ENCODE measurements at places on chromosomes 2 and 18.

DNA sequence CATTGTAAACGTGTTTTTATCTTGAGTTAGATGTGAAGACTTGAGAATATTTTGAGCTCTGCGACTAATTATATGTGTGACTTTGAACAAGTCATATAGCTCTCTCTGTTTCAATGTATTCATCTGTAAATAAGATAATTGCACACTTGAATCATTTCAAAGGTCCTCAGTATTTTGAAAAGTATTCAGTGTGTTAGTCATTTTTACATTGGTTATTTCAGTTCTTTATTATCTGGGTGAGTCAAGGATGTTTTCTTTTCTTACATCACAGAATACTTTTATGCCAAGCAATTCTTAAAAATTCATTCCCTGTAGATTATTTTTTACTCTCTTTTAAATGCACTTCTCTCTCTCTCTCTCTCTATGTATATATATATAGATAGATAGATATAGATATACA, 1098.0 kb upstream of the ZEB2 start:
- no peak for DNase-seq

DNA sequence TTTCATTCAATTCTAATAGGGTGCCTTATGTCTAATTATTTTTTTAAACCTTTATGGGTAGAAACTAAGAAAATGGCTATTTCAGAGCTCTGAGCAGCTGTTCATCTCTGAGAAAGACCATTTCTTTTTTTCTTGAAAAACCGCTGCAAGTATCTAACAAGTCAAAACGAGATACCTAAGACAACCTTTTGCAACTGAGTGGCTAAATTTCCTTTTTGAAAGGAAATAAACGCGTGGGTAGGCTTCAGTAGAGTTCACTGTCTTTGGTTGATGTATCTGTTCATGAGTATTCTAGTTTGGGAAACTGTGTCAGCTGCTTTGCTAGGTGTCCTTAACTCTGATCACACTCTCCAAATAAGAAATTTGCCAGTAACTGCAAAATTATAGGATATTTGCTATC, 104.3 kb upstream of the LINC00305 start:
- DNase-seq = no peak

- no peak for DNase-seq
Measured at GRCh38 chr18:75041586-75041985, 167.4 kb downstream of the PTGR3 start.

GRCh38 chr2:111095434-111095833, 25.3 kb upstream of the BCL2L11 start:
- DNase-seq = no peak

GRCh38 chr2:238801791-238802190, 46.1 kb upstream of the TWIST2 start:
- DNase-seq = no peak

GRCh38 chr2:232417489-232417888, 10.8 kb downstream of the ALPG start:
- no peak for DNase-seq

DNA sequence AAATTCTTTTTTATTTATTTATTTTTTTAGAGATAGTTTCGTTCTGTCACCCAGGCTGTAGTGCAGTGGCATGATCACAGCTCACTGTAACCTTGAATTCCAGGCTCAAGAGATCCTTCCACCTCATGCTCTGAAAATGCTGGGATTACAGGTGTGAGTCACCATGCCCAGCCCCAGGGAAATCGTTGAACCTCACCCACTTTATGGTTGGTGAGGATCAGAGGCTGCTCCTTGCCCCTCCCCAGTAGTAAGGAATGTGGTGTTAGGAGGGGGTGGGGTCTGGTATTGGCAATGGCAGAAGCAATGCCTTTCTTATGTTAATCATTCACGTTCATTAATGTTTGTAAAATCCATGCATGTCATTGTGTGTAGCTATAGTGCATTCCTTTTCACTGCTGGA, 161.9 kb downstream of the SUCLG1 start:
- DNase-seq = no peak

DNA sequence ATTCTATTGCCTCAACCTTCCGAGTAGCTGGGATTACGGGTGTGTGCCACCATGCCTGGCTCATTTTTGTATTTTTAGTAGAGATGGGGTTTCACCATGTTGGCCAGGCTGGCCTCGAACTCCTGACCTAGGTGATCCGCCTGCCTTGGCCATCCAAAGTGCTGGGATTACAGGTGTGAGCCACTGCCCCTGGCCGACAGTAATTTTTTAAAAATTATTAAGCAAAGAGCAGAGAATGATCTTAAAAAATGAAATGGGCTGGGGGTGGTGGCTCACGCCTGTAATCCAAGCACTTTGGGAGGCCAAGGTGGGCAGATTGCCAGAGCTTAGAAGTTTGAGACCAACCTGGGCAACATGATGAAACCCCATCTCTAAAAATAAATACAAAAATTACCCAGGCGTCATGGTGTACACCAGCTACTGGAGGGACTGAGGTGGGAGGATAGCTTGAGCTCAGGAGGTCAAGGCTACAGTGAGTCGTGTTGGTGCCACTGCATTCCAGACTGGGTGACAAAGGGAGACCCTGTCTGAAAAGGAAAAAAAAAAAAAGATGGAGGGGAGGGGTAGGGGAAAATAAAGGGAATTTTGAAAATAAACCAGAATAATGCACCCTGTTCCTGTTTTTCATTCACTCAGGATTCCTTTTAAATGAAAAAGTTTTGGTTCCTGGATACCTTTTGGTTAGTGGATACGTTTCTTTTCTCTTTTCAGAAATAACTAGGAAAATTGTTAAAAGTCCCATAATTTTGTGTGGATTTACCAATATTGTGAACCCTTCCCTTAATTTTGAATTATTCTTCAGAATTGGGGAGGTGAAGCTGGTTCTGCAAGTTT, 33.9 kb downstream of the MAP4K4 start:
- DNase-seq = no peak

DNA sequence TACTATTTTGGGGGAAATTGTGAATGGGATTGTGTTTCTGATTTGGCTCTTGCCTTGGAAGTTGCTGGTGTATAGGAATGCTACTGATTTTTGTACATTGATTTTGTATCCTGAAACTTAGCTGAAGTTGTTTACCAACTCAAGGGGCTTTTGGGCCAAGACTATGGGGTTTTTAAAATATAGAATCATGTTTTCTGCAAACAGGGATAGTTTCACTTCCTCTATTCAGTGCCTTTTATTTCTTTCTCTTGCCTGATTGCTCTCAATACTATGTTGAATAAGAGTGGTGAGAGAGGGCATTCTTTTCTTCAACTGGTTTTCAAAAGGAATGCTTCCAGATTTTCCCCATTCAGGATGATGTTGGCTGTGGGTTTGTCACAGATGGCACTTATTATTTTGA, 1383.8 kb upstream of the ACVR2A start:
- no peak for DNase-seq

- no peak for DNase-seq
Measured at GRCh38 chr2:25270061-25270460, 71.7 kb downstream of the DNMT3A start.

DNA sequence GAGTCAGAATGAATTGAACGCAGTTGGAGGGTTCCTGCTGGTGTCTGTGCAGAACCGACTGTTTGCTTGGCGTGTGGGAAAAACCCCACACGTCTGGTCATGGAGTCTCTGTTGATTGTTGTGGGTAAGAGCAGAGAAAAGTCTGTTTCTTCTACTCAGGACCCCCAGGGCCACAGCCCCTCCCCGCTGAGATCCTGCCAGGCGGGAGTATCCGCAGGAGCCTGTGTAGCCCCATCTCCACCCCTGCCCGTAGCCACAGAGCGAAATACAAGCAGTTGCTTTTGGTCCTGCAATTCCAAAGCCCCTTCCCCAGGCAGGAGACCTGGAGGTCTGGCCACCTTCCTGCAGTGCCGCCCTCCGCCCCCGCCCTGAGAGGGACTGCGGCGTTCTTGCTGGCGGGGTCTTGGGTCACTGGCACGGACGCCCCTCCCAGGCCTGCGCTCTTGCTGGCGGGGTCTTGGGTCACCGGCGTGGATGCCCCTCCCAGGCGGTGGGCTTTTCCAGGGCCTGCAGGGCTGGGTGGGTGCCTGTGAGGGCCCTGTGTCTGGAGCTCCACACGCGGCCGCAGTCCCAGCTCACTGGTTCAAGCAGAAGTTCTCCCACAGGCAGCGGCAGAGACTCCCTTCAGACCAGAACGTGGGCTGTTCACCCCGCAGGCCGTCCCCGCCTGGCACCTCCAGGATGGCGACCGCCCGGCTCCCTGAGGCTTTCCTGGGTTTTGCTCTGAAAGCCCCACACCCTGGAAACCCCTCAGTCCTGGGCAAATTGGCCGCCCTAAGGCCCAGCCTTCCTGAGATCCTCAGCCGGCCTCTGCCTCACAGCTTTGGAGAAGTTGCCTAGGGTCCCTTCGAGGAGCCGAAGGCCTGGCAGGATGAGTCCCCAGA, 76.0 kb upstream of the CTDP1 start:
- no peak for DNase-seq

- DNase-seq = no peak
Measured at GRCh38 chr18:50793641-50794565, 25.9 kb downstream of the MRO start.

DNA sequence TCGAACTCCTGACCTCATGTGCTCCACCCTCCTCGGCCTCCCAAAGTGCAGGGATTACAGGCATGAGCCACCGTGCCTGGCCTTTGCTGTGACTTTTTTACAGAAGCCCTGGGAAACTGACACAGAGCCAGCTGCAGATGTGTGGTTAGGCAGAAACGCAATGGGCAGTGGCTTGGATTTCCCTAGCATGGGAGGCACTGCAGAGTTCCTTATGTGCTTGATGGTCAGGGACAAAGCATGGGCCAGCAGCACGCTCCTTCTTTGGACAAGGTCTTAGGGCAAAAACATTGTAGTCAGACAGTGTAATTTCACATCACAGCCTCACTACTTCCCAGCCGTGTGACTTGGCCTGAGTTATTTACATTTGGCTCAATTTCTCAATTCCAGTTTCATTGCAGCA, 153.9 kb downstream of the RNF144A start:
- no peak for DNase-seq

GRCh38 chr2:194003911-194004310, 1653.1 kb upstream of the SLC39A10 start:
- no peak for DNase-seq

DNA sequence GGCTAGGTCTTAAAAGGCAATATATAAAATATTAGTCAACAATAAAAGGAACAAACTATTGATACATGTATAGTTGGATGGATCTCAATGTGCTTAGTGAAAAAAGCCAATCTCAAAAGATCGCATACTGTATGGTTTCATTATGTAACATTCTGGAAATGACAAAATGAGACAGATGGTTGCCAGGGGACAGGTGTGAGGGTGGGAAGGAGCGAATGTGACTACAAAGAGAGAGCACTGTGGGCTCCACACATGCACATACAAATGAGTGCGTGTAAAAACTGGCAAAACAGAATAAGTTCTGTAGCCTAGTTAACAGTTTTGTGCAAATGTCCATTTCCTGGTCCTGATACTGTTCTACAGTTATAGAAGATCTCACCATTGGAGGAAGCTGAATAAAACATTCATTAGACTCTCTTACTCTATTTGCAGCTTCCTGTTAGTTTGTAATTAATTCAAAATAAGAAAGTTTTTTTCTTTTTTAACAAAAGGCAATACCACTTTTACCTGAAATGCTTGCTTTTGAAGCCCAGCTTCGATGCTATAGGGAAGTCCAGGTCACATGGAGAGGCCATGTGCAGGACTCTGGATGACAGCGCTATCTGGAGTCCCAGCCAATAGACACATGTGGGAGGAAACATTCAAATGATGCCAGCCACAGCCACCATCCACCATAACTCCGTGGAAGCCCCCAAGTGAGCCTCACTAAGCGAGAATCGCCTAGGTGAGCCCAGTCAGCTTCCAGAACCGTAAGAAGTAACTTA, 21.0 kb upstream of the C2orf80 start:
- DNase-seq = no peak

DNA sequence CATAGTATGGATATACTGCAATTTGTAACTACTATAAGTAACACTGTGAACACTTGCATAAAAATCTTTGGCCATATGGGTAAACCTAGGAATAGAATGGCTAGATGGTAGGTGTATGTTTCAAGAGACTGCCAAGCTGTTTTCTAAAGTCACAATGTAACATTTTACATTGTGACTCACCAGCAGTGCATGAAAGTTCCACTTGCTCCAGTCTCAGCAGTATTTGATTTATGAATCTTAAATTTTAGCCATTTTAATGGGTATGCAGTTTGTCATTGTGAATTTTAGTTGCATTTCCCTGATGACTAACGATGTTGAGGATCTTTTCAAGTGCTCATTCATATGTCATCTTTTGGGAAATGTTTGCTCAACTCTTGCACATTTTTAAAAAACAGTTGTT, 86.1 kb downstream of the FARSB start:
- DNase-seq = no peak

DNA sequence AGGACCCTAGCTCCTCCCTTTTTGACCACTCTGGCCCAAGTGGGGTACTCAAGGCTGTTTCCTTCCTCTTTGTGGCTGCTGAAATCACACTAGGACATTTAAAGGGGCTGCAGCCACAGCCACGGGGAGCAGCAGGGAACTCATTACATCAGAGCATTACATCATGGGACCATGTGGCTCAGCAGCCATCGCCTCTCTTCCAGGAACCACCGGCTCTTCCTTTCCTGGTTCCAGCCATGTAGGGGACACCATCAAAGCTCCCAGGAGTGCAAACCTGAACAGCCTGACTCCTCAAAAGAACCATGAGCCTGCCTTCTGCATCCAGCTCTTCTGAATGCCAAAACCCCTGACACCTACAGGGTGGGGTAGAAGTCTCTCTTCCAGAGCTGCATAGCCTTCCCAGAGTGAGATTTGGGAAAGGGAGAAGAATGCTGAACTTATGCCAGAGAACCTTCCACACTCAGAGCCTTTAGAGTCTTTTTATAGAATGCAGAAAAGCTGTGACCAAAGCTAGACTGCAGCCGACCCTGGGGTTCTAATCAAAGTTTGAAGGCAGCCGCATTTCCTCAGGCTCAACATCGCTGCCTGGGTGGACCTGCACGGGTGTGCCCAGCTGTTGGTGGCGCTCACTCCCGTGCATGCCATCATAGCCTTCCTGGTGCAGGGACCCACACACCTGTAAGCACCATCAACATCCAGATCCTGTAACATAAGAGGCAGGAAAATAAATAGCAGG, 121.7 kb downstream of the KLHL29 start:
- no peak for DNase-seq

DNA sequence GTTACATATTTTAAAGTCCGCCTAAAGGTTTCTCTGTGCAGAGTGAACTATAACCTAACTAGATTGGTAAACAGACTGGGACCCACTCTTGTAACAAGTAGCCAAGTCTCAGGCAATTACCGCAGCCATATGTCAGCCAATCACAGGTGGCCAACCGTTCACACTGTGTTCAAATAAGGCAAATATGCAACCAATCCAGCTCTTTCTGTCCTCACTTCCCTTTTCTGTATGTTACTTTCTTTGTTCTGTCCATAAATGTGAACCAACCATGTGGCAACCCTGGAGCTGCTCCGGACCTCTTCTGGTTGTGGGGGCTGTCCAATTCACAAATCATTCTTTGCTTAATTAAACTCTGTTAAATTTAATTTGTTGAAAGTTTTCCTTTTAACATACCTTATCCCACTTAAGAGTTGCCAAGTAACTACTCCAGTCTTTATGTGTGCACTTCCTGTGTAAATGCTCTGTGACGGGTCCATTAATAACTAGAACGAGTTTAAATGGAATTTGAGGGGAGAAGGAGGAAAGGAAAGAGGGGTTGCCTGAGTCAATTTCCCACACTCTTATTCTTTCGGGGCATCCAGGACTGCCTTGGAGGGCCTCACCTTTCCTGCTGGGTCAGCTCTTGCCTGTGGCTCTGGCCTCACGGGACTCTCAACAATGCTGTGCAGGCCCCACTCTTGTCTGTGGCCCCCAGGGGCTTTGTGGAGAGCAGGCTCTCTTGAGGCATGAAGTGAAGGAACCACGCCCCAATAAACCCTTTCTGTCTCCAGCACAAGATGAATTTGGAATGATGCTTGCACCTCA, 6.6 kb upstream of the RPL37A start:
- DNase-seq = no peak

GRCh38 chr2:171307560-171307959, 126.2 kb downstream of the METTL8 start:
- DNase-seq = no peak

Measured in stimulated activated CD8-positive, alpha-beta memory T cell treated with anti-CD3 and anti-CD28 coated beads, Interleukin-7, amount 100 ng/mL, for 1 hour (primary cell).